Forelimb muscle (tissue), 1 donor: ENCODE measurements at places on chromosomes 2 and 18.

DNA sequence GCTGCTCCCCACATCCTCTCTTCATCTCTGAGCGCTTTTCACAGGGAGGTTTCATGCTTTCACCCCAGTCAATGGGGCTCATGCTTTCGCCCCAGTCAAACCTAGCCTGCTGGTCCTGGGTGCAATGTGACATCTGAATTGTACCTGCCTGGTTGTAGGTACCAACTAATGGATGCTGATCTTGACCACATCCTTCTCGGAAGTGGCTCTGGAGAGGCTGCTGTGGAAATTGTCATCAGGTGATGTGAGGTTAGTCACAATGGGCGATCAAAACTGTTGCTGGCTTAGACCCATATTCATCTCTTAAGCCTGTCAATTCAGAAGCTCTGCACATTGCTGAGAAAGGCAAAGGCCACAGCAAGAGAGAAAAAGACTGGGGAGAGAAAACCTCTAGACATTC lies 32.7 kb upstream of the ALKAL2 start:
- DNase-seq = no peak

DNA sequence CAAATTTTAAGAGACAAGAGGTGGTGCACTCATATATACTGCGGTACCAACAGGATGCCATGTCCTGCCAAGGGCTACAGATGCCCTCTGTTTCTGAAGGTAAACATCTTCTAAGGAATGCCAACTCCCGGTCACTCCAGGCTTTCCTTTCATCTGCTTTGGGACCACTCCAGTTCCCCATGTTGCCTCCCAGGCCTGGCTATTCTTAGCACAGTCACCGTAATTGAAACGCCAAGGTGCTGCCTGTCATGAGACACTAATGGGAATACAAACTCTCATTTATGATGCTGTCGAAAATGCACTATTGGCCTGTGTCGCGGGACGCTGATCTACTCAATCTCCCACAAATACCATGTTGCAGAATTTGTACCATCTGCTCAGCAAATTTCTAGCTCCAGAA lies 79.6 kb downstream of the KLF7 start:
- no peak for DNase-seq

- DNase-seq = no peak
These were observed 38.0 kb downstream of the HJURP start for GRCh38 chr2:233816334-233816733.

GRCh38 chr2:31764169-31764568 lies 183.4 kb upstream of the SRD5A2 start:
- DNase-seq = no peak

DNA sequence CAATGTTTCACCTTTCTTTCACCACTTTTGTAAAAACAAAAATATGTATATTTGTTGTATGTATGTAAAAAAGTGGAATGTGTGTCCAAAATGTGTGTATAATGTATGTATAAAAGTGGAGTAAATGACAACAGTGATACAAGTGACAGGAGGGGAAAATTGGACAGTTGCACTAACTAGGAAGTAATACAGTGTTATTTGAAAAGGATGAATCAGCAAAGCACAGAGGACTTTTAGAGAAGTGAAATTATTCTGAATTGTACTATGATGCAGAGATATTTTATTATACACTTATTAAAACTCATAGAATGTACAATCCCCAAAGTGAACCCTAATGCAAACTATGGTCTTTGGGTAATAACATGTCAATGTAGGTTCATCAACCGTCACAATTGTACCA lies 331.3 kb upstream of the CNTNAP5 start:
- no peak for DNase-seq

GRCh38 chr2:10541081-10541480 lies 93.0 kb upstream of the ODC1 start:
- DNase-seq = no peak

DNA sequence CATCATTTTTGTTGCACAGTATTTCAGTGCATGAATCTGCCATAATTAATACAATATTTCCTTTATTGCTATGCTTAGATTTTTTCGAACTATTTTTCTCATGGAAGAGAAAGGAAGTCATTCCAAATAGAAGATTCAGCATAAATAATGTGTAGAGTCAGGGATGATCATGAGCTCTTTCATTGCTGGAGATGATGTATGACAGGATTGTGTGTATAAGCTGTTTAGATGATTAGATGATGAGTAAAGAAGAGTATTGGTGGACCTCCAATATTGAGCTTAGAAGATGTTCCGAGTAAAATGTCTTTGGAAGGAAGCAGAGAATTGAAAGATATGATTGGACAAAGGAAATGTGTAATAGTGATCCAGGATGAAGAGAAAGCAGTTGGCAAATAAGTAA lies 364.5 kb downstream of the PARD3B start:
- DNase-seq = no peak

- no peak for DNase-seq
These were observed 87.1 kb downstream of the ITGB1BP1 start for GRCh38 chr2:9336241-9336575.

DNA sequence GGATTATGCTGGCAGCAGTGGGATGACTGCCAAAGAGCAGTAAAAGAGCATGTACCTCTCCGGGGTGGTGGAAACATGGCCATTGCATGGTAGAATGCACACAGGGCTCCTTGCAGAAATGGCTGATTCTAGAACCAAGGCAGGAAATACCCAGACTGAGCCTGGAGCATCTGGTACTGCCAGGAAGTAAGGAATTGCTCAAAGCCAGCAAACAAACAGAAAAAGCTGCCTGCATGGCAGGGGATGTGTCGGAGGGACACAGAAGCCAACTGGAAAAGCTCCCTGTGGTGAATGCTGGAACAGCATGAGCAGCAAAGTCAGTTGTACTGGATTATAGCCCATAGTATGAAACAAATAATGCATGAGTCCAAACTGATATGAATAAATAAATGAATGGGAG lies 78.0 kb upstream of the NFATC1 start:
- DNase-seq = no peak

- no peak for DNase-seq
These were observed 10.4 kb downstream of the RNF152 start for GRCh38 chr18:61882296-61883004.

- DNase-seq = no peak
These were observed 206.6 kb upstream of the SETBP1 start for GRCh38 chr18:44474067-44474411.

- no peak for DNase-seq
These were observed 59.0 kb upstream of the UPP2 start for GRCh38 chr2:158042666-158043065.

DNA sequence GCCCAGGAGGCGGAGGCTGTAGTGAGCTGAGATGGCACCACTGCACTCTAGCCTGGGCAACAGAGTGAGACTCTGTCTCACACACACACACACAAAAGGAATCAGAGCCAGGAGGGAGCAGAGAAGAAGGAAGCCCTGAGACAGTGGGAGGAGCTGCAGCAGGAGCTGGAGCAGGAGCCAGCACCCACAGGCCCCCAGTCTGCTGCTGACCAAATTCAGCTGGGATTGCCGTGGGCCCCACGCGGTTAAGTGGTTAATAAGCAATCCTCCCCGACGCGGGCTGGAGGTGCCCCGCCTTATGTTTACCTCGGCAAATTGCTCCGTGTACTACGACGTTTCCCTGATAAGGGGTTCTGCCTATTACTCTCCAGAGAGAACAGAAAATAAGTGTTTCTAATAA lies 265.3 kb downstream of the TWIST2 start:
- no peak for DNase-seq

DNA sequence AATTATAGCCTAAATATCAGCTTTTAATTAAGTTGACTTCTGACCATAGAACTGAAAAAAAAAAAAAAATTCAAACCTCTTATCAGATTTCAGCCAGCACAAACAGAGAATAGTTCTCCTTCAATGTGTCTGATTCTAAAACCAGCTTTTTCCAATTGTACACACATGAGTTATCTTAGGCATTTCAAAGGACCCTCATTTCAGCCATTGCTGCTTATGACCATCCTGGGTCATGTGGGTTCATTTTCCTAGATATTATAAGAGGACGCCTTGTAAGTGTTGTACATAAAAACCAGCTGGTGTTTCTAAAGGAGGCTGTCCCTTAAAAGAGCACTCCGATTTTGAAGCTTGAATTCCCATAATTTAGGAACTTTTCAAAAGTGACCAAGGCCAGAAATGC lies 62.3 kb upstream of the DYNC1I2 start:
- DNase-seq = no peak

GRCh38 chr2:153487448-153487847 lies 8.9 kb upstream of the RPRM start:
- DNase-seq = no peak

GRCh38 chr2:188969651-188970050 lies 4.5 kb upstream of the COL3A1 start:
- no peak for DNase-seq

- DNase-seq = no peak
These were observed 781.9 kb downstream of the GALR1 start for GRCh38 chr18:78031589-78031988.

DNA sequence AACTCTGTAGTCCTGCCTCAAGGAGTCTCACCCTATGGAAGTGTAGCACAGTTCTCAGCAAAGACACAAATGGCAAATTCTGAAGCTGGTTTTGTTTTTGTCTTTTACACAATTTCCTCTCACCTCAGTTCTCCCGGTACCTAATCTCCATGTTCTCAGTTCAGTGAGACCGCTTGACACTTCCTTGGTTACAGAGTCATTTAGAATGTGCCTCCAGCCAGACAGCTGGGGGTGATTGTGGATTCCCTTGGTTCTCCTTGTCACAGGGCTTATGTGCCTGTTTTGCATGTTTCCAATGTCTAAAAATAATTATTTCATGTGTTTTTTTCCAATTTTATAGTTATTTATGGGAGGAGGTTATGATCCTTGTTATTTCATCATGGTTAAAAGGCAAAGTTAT lies 379.5 kb upstream of the MAP2 start:
- no peak for DNase-seq

GRCh38 chr2:221779614-221780067 lies 207.5 kb upstream of the EPHA4 start:
- no peak for DNase-seq

DNA sequence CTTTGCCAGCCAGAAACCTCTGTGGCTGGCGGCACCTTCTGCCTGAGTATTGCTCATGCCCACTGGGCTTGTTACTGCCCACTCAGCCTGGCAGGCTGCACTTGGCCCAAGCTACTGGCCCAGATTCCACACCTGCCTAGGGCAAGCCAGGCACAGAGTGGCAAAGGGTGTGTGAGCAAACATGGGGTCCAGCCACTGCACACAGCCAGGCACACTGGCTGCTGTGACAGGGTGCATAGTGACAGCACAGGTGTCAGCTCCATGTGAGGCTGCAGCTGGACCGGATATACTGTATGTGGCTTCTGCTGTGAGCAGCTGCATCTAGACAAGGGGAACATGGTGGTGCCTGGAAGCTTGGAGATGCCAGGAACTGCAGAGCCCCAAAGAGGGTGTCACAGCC lies 113.9 kb downstream of the COPS8 start:
- DNase-seq = no peak

- DNase-seq = no peak
These were observed 671.9 kb upstream of the SOX11 start for GRCh38 chr2:5020116-5020875.

DNA sequence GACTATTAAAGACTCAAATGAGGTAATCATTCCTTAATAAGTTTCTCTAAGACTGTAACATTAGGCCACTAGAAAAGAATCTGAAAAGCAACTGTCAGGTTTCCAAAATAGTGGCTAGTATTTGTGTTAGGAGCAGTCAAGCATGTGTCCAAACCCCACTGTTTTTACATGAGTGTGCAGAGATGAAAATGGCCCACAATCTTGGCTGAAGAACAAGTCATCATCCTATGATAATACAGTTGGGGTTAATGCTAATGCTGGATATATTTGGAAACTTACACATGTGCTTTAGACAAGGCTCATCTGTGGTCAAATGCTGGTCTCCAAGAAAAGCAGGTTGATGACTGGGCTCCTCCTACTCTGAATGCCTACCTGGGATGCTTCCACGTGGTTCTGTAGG lies 73.6 kb downstream of the MAIP1 start:
- no peak for DNase-seq

- DNase-seq = no peak
These were observed 115.6 kb upstream of the OTOS start for GRCh38 chr2:240255811-240256703.

DNA sequence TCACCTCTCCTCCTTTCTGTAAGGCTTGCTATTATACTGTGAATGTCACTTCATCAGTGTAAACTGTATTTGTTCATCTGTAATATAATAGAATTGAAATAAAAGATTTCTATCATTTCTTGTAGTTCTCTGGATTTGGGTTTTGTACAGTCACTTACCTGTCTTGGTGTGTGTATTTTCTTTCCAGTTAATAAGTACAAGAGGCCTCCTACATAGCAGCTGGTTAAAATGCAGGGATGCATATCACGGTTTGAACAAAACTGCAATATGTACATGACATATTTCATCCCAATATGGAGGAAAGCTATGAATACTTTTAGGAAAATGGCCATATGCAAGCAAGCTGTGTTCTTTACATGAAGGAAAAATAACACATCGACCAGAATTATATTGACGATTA lies 5.4 kb upstream of the STAT1 start:
- no peak for DNase-seq

DNA sequence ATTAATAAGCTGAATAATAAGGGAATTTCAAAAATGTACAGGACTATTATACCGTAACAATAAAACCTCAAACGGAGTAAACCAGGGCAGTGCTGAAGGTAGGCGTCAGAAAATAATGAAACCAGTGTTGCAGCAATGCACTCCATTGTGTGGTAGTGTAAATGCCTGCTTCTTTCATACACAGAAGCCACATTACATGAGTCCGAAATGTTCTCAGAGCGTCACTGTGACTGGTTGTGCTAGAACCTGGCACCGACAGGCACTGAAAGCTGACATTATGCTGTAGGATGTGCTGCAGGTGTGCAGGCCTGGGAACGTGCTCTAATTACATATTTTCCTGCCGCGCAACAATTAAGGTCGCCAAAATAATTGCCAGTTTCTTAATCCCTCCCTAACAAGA lies 53.3 kb downstream of the ZEB2 start:
- DNase-seq = no peak

DNA sequence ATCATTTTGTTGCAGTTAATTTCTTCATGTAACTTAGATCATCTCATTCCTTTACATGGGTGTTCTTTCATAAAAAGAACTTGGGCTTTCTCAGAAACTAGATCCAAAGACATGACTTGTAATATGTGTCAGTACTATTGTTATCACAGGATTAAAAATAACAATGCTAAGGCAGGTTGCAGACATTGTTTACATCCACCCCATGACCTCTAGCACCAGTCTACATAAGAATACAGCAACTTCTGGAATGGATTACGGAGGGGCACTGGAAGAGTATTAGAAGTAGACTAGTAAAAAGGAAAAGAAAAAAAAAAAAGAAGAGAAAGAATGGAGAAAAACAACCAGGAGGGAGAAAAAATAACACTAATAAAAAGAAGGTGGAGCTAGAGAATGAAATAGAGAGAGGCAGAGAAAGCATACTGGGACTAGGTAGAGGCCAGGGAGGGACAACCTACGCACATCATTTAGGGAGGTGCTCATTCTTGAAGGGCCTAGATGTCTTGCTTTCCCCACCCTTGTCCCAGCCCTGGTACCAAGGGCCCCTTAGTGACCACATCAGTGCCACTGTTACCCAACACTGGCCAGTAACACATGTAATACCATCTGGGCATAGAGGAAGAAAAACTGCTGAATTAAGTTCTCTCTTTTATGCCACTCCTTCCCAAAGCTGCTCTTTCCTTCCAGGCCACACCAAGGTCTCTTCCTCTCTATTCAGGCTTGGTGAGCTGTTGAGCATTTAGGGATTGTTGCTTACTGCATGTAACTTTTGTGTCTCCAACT lies 70.6 kb upstream of the KLF7 start:
- DNase-seq = no peak

GRCh38 chr2:2116657-2117056 lies 214.4 kb downstream of the MYT1L start:
- no peak for DNase-seq

GRCh38 chr2:26946841-26947784 lies 23.3 kb upstream of the MAPRE3 start:
- no peak for DNase-seq
